ENCODE measurements at places on chromosomes 2 and 18.
A peak's percentile ranks its signal among the peaks of the same experiment; 100 is the strongest.

GRCh38 chr2:118492335-118492734, 355.1 kb downstream of the EN1 start:
- no peak for DNase-seq

GRCh38 chr2:237134321-237135230, 48.9 kb downstream of the COPS8 start:
- DNase-seq: no peak

DNA sequence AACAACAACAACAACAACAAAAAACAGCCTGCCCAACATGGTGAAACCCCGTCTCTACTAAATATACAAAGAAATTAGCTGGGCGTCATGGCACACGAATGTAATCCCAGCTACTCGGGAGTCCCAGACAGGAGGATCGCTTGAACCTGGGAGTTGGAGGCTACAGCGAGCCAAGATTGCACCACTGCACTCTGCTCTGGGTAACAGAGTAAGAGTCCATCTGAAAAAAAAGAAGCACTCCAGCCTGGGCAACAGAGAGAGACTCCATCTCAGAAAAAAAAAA, 344.1 kb upstream of the PLGLB2 start:
- DNase-seq: no peak

- no peak for DNase-seq
Measured at GRCh38 chr2:9102861-9103662, 99.6 kb upstream of the MBOAT2 start.

GRCh38 chr18:668260-668659, 10.8 kb downstream of the TYMS start:
- no peak for DNase-seq

DNA sequence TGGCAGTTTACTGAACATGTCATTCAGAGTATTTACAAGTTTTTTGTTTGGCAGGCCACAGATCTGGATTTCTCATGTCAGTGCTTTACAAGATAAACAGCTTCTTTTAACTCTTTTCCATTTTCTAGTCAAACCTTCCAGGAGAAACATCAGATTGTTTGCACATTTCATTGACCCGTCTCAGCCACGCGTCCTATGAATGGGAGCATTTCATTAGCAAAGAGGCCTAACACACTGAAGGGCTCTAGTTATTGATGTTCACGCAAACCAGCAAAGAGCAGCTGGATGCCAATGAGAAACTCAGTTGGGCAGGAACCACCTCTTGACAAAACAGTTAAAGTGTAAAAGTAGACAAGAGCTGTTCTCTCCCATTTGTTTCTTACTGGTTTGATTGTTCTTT, 29.2 kb upstream of the MFF start:
- DNase-seq: no peak

- no peak for DNase-seq
Measured at GRCh38 chr2:45714679-45715078, 63.2 kb downstream of the PRKCE start.

GRCh38 chr18:22427822-22428549, 10.3 kb upstream of the CTAGE1 start:
- DNase-seq: no peak

- no peak for DNase-seq
Measured at GRCh38 chr2:107817378-107817777, 9.3 kb upstream of the RGPD4 start.

- no peak for DNase-seq
Measured at GRCh38 chr18:9419956-9420631, 55.2 kb upstream of the RALBP1 start.

- DNase-seq: no peak
Measured at GRCh38 chr2:178391701-178392100, 59.3 kb downstream of the PRKRA start.

DNA sequence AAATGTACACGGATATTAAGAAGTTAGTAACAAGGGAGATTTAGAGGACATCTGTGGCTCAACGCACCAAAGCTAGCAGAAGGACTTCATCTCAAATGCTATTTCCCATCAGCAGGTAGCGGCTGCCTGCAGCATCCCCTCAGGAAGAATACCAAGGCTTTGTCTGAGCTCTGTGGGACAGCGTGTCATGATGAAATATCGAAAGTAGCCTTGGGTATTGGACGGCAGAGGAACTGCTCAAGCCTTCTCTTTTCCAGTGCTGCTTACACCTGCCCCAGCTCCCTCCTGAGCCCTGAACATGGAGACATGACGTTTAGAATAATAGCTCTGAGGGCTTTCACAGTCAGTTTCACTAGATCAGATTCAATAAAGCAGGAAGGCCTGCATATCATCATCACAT, 241.6 kb downstream of the SUCLG1 start:
- no peak for DNase-seq

DNA sequence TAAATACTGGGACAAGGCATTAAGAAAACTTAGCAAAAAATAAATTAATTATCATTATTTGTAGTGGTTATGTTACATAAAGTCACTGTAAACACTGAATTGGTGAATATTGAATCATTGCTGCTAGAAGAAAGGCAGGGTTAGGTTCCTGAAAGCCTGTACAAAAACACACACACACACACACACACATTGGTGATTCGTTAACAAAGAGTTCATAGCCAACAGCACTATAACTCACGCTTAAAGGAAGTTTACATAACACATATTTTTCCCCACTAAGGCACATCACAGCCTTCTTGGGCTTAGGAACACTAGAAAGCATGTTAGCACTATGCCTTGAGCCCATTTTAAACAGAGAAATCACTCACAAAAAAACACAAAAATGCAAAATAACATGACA, 690.0 kb upstream of the PIK3C3 start:
- DNase-seq: no peak

DNA sequence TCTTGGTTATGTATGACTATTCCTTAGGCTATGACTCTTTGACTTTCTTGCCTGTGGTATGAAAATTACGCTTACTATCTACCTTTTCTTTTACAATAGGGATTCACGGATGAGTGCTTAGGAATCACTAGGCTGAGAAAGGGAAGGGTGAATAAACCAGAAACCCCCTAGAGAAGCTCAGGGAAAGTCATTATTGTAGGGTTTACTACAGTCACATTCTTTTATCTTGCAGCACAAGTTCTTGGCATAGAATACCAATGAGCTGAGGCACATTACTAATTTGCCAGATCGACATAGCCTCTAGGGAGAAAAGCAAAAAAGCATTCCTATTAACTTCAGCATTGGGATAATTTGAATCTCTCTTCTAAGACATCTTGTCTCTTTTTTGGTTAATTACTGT, 103.3 kb downstream of the ST6GAL2 start:
- DNase-seq: no peak

DNA sequence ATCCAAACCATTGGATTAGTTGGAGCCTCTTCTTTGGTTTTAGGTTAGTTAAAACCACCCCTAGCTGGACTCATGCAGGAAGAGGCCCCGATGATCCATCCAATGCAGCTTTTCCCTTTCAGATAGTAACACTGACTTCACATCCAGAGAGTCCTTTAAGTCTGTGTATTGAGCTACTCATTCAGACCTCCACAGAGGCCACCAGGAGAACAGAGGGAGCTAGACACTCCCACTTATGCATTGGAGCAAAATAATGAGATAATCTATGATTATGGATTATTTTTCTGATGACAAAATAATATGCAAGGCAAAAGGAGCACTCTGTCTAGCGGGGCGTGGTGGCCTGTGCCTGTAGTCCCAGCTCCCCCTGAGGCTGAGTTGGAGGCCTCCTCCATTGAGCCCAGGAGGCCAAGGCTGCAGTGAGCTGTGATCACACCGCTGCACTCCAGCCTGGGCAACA, 1.6 kb upstream of the ROCK2 start:
- DNase-seq: no peak

GRCh38 chr18:23231340-23232021, 96.2 kb downstream of the CABLES1 start:
- DNase-seq: peak; percentile 48

DNA sequence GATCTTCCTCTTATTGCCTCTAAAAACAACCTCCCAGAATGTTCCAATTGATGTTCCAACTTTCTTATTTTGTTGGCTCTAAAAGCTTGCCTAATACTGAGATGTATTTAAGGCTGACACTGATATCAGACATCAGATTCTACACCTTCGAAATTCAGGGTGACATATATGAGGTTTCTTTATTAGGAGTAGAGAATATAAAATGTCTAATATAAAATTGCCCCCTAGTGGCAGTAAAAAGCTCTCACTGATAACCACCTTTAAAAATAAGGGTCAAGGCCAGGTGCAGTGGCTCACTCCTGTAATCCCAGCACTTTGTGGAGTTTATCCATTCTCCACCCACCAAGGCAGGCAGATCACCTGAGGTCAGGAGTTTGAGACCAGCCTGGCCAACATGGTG, 789.7 kb upstream of the SLC39A10 start:
- no peak for DNase-seq

GRCh38 chr18:24990671-24991134, 361.3 kb downstream of the ZNF521 start:
- no peak for DNase-seq

- no peak for DNase-seq
Measured at GRCh38 chr2:52916981-52917380, 850.6 kb upstream of the CHAC2 start.

Measured in stimulated activated CD8-positive, alpha-beta memory T cell treated with anti-CD3 and anti-CD28 coated beads, Interleukin-2, amount 100 ng/mL, for 1 hour (primary cell).